ENCODE measurements at places on chromosomes 6 and 20.

- DNase-seq = no peak
Measured at GRCh38 chr6:139784222-139784769, 409.8 kb upstream of the CITED2 start.

DNA sequence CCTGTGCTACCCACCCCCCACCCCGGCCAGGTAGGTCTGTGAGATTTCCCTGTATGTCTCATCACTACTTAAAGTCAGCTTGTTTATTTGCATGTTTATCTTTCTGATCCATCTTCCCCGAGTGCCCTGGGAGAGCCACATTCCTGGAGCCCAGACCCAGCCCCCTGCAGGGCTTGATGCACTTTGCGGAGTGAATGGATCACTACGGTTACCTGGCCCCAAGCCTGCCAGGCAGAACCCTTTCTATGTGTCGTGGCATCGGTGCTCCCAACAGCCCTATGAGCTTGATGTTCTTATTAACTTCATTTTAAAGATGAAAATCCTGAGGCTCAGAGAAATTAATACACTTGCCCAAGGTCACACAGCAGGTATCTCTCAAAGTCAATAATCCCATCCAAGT lies 13.6 kb upstream of the SLCO4A1 start:
- DNase-seq = no peak

DNA sequence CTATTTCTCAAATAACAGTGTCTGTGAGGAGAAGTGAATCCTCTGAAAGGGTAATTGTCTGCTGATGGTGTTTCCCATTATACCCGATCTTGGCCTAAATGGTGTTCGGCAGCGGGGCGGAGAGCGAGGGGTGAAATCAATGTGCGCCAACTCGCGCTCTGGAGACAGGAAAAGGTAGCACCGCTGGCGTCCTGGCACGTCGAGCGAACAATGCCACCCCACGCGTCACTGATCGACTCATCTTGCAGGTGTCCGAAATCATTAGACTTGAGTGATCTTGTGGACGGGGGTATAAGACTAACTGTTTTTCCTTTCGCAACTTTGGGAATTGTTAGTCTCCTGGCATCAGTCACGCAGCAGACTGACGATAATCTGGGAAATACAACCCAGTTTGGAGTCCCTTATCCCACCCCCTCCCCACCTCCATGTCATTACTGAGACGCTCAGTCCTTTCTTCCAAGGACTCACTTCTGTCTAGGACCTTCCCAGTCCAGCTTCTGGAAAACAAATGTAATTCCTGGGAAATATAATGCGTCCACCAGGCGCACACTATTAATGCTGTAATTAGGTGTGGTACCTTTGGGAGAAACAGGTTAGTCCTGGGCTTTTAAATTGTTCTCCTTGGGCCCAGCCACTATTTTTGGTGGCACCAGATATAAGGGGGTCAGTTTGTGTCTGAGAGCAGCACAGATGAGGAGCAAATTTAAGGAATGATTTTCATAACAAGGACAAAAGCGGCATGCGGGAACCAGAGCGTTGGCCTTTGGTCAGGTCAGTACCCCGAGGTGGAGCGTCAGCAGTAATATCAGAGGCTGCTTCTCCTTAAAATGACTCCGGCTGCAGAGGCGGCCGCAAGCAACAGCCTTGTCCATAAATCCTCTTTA lies 2.3 kb downstream of the LINC00237 start:
- DNase-seq = no peak

- no peak for DNase-seq
Measured at GRCh38 chr6:88454658-88455057, 288.5 kb upstream of the CNR1 start.

DNA sequence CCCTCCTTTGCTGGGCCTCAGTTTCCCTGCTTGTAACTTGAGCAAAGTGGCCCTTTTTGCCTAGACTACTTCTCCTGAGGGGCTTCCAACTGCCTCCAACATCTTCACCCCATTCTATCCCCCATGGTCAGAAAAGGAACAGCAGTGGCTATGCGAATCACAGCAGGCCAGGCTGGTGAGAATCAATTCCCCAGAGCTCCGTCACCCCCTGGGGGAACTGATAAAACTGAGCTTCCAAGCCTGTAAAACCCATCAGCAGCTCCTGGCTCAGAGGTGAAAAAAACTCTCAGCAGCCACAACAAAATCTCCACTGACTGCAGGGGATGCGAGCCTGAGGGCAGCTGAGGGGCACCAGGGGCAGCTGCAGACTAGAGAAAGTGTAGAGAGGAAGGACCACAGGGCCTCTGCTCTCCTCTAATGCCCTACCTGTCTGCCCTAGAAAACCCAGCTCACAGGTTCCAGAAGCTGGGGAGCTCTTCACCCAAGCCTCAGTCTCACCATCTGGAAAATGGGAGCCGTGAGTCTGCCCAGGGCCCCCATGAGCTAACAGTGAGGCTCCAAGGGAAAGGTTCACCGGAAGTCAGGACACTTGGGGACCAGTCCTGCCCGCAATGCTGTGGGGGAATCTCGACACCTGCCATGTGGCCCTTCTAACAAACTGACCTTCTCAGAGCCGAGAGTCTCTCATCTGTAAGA lies 120.6 kb downstream of the GRM4 start:
- DNase-seq = no peak

DNA sequence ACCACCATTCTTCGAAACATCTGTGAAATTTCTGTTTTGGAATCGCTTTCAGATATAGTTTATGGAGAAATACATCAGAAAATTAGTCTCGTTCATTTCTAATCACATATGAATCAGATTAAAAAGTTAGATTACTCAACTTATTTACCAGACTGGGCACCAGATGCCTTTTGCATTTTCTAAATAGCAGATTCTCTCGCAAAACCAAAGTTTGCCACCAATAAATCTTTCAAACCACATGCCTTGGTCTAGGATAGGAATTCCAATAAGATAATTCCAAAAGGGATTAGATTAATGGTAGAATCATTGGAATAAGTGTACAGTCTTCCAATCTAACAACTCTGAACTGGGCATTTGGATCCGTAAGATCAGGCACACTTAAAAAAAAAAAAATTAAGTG lies 160.4 kb upstream of the TAB2 start:
- DNase-seq = no peak

DNA sequence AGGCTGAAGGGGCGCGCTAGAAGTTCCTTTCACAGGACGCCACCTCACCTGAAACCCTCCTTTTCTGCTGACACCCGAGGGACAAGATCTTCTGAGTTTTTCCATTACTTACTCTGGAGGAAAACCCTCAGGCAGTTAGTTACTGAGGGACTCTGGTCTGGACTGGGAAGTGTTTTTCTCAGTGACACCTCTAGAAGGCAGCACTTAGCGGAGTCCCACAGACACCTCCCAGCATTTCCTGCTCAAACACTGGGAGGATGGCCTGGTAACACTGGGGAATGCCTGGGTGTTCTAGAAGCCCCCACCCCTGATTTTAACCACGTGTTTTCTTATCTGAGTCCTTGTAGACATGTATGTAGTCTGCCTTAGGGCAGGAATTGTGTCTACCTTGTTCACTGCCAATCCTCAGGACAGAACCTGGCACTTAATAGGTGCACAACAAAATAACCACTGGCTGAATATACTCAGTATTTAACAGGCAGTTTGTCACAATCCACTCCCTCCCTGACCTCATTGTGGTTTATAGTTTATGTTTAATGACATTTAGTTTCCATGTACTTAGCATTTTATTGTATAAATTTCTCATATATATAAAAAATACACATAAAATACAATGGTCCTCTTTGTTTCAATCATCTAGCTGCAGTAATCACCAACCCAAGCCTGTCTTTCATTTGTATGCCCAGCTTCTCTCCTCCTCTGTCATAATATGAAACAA lies 4.8 kb downstream of the GSTA3 start:
- no peak for DNase-seq

- no peak for DNase-seq
Measured at GRCh38 chr20:40718982-40719729, 30.1 kb upstream of the MAFB start.

DNA sequence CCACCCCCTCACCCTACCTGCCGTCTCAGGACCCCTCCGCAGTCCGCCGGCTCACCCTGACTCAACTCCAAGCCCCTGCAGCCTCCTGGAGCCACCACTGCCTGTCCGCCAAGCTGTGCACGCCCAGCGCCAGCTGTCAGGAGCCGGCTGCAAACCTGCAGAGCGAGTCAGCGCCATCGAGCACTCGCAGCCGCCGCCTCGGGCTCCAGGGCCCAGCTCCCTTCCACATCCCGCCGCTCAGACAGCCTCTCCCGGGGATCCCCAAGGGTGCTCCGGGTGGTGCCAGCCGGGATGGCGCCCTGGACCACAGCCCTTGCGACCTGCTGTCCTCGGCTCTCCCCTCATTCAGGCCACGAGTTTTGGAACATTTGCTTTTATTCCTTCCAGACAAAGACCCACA lies 4.3 kb downstream of the TNNC2 start:
- DNase-seq = no peak

DNA sequence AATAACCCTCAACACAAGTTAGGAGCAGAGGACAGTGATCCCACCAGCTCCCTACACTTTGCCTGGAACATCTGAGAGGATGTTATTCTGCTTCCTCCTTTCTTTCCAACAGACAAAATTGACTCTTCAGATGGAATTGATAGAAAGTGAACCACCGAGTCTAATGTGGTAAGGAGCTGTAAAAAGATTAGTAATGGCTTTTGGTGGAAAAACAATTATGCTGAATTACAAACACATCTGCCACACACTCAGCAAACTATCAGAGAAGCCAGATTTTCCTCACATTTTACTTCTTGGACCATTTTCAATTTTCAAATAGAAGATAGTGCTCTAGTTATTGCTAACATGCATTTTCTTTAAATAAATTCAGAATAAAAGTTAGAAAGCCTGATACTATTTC lies 171.8 kb upstream of the COL21A1 start:
- DNase-seq = no peak

GRCh38 chr20:33489495-33490022 lies 337 bp upstream of the CBFA2T2 start:
- DNase-seq = peak; percentile 100

- no peak for DNase-seq
Measured at GRCh38 chr6:83086751-83087150, 19.3 kb downstream of the DOP1A start.

- no peak for DNase-seq
Measured at GRCh38 chr6:139736325-139736906, 362.0 kb upstream of the CITED2 start.

DNA sequence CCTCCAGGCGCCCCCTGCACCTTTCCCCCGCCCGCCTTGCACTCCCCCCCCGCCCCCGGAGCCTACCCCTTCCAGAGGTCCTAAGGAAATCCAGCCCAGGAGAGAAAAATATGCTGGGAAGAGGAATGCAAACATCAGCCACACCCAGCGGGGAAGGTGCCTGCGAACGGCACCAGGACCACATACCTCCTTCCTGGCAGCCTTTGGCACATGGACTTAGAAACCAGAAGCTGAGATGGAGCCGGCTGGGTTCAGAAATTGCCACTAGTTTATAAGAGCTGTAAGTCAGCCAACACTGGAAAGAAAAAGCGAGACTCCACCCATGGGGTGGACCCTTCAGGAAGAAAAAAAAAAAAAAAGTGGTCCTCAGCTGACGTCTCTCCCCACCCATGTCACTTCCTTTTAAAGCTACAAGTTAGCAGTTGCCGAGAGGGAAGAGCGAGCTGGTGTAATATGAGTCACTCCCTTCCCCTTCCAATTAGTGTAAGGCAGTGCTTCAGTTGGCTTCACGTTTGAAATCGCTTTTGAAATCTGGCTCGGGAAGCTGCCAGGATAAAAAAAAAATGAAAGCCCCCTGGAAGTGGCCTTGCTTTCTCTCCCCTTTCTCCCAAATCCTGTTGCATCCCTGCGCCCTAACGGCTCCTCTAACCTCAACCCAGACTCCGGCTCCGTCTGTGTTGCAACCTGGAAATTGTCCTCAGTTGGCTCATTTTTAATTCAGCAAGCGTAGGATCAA lies at the start of gene AGPAT4:
AGPAT4 (minus strand) TSS at position 310 of the 736 bp plus-strand sequence. CDS start 41,848 bp downstream, outside the sequence.
- peak; percentile 70 for DNase-seq

- no peak for DNase-seq
Measured at GRCh38 chr20:48680650-48681049, 147.1 kb downstream of the PREX1 start.

GRCh38 chr6:134323294-134323693 lies 5.4 kb upstream of the SGK1 start:
- DNase-seq = no peak

- no peak for DNase-seq
Measured at GRCh38 chr6:40256831-40257230, 322.6 kb upstream of the MOCS1 start.

DNA sequence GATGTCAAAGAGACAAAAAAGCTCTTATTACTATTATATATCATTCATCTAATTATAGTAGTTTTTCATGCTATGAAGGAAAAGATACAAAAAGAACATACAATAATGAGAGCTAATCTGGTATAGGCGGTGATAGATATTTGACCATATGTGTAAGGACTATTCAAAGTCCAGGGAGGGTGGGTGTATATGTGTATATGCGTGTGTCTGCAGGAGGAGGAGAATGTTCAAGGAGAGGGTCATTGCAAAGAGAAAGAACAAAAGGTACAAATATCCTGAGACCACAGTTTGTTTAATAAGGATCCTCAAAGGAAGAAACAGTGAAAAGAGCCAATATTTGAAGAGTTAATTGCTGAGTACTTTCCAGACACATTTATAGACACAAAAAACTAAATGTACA lies 1288.6 kb upstream of the CITED2 start:
- DNase-seq = no peak

GRCh38 chr6:41717392-41717736 lies 18.0 kb downstream of the TFEB start:
- DNase-seq = no peak

- DNase-seq = no peak
Measured at GRCh38 chr6:139407718-139408222, 33.3 kb upstream of the CITED2 start.
